ENCODE measurements at places on chromosomes 3 and 15. TPM values are rescaled to one million over a fixed set of nuclear protein-coding genes. Genes with fewer than 3 reads are reported as not detected.

- no peak for DNase-seq
- no peak overlapping the region for H3K27ac ChIP-seq
- no peak overlapping the region for H3K4me3 ChIP-seq
- no peaks in the 10 kb centered on the region for H3K4me1 ChIP-seq
- peaks cover 62% of the 10 kb centered on the region for H3K36me3 ChIP-seq
Observed at GRCh38 chr3:45462522-45463265, 74.3 kb downstream of the LARS2 start.

- DNase-seq: no peak
- no peaks in the 10 kb centered on the region for H3K36me3 ChIP-seq
- no peak overlapping the region for H3K27ac ChIP-seq
- no peak overlapping the region for H3K4me3 ChIP-seq
- no peaks in the 10 kb centered on the region for H3K4me1 ChIP-seq
Observed at GRCh38 chr15:90750186-90750585, 33.0 kb downstream of the BLM start.

DNA sequence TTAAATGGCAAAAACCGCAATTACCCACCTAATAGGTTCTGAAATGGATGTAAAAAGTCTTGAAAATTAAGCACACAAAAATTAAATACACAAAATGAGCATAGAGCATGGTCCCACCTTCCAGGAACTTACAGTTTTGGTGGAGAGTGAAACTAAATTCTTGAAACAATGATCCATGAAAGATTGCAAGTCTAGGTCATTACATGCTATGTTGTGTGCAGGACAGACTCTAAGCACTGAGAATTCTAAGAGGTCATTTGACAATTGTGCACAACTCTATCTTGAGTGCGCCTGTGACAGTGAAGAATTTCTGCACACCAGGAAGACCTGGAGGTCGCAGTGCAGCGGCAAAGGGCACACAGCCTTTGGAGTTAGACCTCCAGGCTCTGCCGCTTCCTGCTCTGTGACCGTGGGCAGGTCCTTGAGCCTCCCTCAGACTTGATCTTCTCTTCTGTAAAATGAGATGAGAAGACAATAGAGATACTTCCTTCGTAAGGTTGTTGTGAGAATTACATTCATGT, 153.3 kb upstream of the TPM1 start:
- H3K4me1 ChIP-seq: no peaks in the 10 kb centered on the region
- DNase-seq: no peak
- H3K27me3 ChIP-seq: no peaks in the 10 kb centered on the region
- H3K4me3 ChIP-seq: no peak overlapping the region

Gene IMPG2
- 0.20 TPM for total RNA-seq

Gene CTXND1
- total RNA-seq: 3.7 TPM

Gene TRH
- not detected for total RNA-seq

Gene SLC25A20
- 39.3 TPM for total RNA-seq

Gene CKMT1A
- total RNA-seq: not detected
